Fibroblast of skin of abdomen (primary cell): ENCODE measurements at places on chromosomes 6 and 20.

DNA sequence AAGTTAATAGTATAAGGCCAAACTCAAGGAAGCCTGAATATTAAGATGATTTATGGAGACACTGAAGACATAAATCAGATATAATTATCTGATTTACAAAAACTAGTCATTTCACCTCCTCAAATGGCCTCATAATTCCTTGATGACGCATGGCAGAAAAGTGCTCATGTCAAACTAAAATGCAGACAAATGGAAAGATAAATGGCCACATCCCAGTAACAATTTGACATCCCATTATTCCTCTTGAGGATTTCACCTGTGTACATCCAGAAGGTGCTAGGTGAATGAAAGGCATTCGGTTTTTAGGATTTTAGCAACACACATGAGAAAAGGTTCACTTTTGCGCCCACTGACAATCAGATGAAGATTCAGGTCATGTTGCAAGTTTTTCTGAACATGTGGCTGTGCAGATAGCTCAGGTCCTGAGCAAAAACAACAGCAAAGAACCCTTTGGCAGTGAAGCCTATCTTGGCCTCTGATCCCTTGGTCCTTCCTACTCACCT, 24.2 kb downstream of the SGK1 start:
- peak; percentile 17 for DNase-seq

GRCh38 chr6:135403584-135403983, 94.0 kb downstream of the AHI1 start:
- no peak for DNase-seq

DNA sequence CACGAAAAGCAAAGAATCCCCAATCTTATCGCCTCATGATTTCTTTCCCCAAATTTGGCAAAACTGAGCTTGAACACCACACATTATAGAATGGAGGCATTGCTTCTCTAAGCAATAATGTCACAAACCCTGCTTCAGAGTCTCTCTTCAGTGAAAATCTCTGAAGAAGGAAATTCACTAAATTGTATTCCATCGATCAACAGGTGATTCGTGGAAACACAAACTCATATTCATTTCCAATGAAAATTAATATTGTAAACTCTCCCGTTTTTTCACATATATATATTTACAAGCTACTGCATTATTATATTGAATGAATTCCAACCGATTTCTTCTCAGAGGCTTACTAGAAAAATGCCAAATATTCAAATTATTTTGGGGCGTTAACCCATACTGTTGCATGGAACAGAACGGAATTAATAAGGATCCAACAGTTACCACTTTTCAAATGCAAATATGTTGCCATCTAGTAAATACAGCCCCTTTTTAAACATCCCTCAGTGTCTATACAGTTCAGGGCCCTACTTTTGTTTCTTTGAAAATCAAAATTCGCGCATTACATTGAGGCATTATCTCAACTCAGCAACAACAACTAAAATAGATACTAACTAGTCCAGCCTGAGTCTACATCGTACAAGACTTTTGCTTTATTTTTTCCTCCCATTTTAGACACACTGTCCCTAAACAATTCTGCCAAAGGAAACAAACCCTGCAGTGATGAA, 1.3 kb downstream of the KIF13A start:
- DNase-seq: no peak

DNA sequence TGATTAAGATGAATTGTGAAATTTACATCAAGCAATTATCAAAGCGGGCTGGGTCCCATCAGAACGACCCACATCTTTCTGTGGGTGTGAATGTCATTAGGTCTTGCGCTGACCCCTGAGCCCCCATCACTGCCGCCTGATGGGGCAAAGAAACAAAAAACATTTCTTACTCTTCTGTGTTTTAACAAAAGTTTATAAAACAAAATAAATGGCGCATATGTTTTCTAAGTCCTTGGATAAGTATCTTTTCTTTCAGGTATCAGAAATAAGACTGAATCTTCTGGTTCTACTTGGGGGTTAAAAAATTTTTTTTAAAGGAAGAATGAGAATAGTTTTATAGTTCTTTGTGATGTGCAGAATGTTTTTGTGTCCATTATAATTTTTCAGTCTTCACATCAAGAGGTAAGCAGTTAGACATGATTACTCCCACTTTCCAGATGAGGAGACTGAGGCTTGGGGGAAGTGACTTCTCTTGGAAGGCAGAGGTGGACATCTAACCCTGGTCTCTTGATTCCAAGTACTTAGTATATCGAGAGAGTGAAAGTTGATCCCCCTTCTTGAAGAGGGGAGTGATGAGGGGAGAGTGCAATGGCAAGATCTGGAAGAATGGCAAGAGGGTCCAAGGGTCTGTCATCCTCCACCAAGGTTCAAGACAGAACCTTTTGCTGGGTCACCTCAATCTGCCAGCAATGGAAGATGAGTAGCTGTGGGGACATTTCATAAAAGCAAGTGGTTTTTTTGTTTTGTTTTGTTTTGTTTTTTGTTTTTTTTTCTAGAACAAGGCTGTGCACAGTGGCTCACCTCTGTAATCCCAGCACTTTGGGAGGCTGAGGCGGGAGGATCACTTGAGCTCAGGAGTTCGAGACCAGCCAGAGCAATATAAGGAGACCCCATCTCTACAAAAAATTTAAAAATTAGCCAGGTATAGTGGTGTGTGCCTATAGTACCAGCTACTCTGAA, 42.8 kb upstream of the TTPAL start:
- DNase-seq: no peak

DNA sequence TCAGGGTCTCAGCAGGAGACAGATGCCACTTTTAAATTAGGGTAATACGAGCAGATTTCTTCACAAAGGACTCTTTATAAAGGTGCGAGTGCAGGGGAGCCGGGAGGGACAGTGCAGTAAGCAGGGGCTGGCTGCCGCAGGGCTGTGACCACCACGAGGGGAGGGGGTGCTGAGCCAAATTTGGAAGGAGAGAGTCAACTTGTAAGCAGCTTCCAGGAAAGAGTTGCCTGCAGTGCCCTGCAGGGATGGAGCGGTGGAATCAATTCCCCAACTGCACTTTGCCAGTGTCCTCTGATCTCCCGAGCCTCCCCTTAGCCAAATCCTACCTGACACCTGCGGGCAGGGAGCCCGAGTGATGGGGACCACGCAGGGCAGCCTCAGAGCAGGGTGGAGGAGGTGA, 13.9 kb upstream of the CCDC167 start:
- DNase-seq: no peak

DNA sequence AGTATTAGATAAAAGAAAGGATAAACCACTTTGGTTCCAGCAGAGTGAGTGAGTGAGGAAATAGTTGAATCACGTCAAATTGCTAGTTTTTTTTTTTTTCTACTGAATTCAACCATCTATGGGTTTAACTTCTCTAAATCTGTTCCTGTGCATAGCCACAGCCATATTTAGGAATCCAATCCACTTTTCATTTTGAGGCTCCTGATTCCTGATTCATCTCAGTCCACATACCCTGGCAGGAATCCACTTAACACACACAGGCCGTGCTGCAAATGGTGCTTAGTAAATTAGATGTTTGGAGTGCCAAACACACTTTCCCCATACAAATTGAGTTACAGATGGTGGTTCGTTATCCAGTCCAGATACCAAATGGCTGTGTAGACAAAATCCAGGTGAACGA, 220.3 kb downstream of the ALDH8A1 start:
- DNase-seq: peak; percentile 80

GRCh38 chr20:56628873-56629463, at the start of gene TFAP2C:
TSS of gene TFAP2C (plus strand) at chr20:56629306. CDS start at chr20:56629545, 239 bp downstream.
- peak; percentile 65 for DNase-seq

GRCh38 chr20:57680934-57681914, 28.6 kb downstream of the PMEPA1 start:
- DNase-seq: no peak

DNA sequence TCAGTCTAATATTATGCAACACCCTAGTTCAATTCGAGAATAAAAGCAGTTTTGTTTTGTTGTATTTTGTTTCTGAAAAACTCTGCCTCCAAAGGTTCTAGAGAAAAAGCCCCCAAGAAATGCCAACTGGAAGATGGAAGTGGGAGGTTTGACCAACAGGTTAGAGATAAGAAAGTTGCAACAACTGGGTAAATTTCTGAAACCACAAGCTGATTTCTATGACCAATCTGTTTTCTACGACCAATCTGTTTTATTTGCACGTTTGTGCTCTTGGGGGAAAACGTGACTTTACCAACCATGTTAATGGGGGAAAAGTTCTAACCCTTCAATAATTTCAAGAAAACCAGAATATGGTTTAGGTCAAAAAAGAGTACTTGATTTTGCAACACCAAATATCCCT, 173.2 kb downstream of the PDE7B start:
- no peak for DNase-seq
